NCI-H1092 (cell line): ENCODE measurements at places on chromosomes 6 and 20.

GRCh38 chr6:151441390-151442166, 10.3 kb downstream of the RMND1 start:
- DNase-seq = no peak

- DNase-seq = no peak
These were observed 19.3 kb downstream of the PAQR8 start for GRCh38 chr6:52381249-52381648.

- DNase-seq = no peak
These were observed 413.0 kb downstream of the PREX1 start for GRCh38 chr20:48414786-48415185.

DNA sequence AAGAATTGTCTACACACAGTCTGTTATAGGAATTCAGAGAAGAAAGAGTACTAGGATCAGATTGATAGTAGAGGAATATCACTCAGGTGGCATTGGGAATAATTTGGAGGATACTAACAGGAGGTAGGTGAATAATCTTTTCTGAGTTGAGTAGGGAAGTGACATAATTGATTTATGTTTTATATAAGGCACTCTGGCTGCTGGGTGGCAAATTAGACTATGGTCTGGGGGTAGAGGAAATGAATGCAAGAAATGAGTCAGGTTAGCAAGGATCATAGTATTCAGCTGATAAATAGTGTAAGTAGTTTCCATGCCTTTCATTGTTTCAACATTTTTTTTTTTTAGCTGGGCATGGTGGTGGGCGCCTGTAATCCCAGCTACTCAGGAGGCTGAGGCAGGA, 113.3 kb downstream of the CDKAL1 start:
- no peak for DNase-seq

DNA sequence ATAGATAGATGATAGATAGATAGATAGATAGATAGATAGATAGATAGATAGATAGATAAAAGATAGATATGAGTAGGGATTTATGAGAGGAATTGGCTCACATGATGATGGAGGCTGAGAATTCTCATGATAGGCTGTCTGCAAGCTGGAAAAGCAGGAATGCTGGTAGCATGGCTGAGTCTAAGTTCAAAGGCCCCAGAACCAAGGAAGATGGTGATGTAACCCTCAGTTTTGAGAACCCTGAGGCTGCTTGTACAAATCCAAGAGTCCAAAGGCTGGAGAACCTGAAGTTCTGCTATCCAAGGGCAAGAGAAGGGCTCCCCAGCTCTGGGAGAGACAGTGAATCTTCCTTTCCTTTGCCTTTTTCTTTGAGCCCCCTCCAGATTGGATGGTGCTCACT, 210.8 kb downstream of the RFPL4B start:
- DNase-seq = no peak
